Fibroblast of skin of left quadriceps (primary cell): ENCODE measurements at places on chromosomes 4 and X.

- peak; percentile 46 for DNase-seq
Measured at GRCh38 chr4:94551643-94552564, 100.2 kb downstream of the PDLIM5 start.

- no peak for DNase-seq
Measured at GRCh38 chr4:30717208-30718020, 2.8 kb upstream of the PCDH7 start.

- no peak for DNase-seq
Measured at GRCh38 chr4:87717276-87718031, 67.4 kb downstream of the DMP1 start.

GRCh38 chrX:52422884-52423283 lies 54.1 kb downstream of the XAGE2 start:
- peak; percentile 51 for DNase-seq

- DNase-seq: no peak
Measured at GRCh38 chr4:128793859-128794672, 15.4 kb upstream of the JADE1 start.

DNA sequence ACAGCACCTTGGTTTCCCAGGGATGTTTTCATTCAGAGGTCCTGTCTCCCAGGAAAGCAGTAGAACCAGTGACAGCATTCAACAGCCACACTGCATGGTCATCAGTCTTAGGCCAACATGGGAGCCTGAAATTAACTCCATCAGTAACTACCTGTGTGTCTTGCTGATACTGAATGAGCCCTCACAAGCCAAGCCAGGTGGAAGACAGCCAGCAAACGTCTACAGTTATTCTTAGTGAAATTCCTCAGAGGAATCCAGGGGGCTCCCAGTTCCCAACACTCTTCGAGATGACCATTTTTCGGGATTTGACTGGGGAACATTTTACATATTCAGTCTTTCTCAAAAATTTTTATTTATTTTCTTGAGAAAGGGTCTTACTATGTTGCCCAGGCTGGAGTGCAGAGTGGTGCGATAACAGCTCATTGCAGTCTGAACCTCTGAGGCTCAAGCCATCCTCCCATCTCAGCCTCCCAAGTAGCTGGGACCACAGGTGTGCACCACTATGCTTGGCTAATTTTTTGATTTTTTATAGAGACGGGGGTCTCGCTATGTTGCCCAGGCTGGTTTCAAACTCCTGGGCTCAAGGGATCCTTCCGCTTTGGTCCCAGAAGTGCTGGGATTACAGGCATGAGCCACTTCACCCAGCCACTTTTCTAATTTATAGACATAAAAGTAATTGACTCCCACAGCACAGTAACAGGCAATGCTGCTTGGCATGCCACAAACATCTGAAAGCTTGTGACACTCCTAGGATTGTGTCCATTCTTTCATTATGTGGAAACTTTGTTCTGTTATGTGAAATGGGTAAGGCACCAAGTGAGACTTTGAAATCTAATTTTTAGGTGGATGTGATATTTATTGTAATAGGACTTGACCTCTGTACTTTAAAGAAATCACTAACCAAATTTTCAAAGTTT lies 116.9 kb downstream of the SOWAHB start:
- no peak for DNase-seq

- DNase-seq: no peak
Measured at GRCh38 chr4:94116842-94117241, 90.8 kb upstream of the SMARCAD1 start.
